ENCODE measurements at places on chromosomes 12 and 14.

GRCh38 chr12:196436-196835 is 17.5 kb downstream of the SLC6A12 start:
- DNase-seq: no peak

GRCh38 chr14:100433428-100433814 is 110.3 kb downstream of the SLC25A47 start:
- no peak for DNase-seq

DNA sequence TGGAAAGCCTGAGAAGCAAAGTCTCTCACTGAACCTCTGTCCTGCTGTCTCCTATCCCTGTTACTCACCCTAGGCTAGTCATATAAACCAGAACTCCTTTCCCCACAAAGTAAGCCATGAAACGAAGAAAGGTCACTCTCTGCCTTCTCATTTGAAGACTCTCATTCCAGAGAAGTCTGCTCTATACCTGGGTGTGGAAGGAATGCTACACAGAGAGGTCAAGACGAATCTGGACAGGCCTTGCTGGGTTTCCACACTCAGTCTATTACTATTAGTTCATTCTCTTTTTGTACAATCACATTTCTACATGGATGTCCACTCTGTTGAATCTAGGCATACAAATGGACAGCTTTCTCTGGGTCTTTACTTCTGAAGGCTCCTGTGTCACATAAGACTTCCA is 2.4 kb upstream of the AEBP2 start:
- DNase-seq: no peak

- no peak for DNase-seq
Observed at GRCh38 chr14:29148221-29148620, 381.6 kb downstream of the FOXG1 start.

GRCh38 chr14:102419716-102420115 is 57.0 kb downstream of the TECPR2 start:
- no peak for DNase-seq

GRCh38 chr14:31172084-31172483 is 35.5 kb downstream of the HECTD1 start:
- no peak for DNase-seq

DNA sequence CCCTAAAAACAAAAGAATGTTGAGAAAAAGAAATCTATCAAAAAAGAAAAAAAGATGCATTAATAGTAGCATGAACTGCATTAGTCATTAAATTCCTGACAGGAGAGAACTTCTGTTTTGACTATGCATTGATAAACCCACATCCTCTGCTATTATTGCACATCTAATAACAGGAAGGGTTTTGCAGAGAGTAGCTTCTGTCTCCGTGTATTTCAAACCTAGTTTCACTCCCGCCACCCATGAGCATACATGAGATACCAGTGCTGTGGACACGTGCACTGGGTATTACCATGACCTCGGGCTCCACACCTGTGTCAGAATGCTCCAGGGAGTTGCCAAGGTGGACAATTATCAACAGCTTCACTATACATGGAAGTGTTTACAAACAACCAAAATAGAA is 449.1 kb upstream of the SOX5 start:
- DNase-seq: no peak

GRCh38 chr12:73726881-73727280 is 810.8 kb upstream of the ATXN7L3B start:
- DNase-seq: no peak

- DNase-seq: no peak
Observed at GRCh38 chr12:4174417-4174816, 99.1 kb upstream of the CCND2 start.

DNA sequence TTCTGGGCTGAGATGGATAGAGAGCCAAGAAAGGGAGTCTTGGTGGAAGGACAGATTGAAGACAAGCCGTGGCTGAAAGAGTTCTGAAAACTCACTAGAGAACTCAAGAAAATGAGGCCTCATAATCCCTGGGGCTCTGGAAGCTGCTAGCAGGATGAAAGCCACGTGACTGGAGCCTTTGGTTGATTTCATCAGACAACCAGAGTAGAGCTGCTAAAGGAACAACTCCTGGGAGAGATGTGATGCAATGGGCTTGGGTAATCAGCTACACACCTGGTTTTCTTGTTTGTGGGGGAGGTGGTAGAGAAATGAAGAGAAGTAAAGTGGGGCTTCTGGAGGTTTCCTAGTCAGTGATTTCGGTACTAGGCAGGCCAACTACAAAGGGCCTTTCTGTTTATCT is 13.4 kb downstream of the CSRNP2 start:
- DNase-seq: no peak

- DNase-seq: no peak
Observed at GRCh38 chr12:89593873-89594272, 68.0 kb upstream of the POC1B start.

- no peak for DNase-seq
Observed at GRCh38 chr14:61089126-61089750, 108.2 kb downstream of the SLC38A6 start.
